Cerebellar cortex (tissue), 1 donor: ENCODE measurements at places on chromosomes 5 and 9.

DNA sequence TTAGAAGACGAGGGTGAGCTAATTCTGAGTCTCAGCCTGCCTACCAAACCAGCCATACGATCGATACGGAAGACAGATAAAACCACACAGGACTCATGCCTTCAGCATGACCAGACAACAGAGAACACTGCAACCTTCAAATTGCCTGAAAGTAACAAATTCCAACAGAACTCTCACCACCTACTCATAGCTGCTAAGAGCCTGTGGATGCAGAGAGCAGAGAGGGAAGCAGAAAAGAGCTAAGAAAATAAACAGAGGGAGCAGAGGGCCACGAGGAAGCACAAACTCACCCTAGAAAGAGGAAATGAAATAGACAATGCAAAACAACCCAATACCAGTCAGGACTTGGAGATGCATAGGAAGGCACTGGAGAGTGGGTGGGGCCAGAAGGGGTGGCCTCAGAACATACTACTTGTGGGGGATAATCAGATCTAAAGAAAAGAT is 86.7 kb upstream of the TAS2R1 start:
- DNase-seq, result no peak

DNA sequence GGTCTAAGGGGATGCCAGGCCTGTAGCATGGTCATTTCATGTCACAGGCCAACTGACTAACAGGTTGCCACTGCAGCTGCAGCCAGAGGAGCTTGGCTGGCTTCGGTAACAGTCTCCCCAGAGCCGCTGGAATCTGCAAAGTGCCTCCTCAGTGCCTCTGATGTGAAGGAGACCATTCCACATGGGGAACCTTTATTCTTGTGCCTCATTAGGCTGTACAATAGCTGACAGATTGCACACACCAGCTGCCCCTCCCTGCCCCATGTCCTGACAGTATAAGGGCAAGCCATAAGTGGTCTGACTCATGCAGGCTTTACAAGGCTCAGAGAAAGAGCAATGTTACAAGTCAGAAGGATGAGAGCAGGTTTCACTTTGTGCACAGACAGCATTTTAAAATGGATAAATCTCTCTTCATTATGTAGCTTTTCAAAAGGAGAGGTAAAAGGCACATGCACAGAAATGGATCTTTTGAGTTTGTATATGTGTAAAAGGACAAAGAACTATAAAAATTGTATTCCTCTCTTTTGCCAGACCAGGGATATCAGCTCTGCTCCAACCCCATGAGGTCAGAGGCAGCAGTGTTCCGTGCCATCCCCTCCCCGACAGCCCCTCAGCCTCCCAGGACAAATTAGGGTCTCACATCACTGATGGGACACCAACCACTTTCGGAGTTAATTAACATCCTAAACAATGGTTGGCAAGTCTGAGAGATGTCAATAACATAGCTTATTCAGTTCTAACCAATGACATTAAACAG is 467.8 kb downstream of the TMEM232 start:
- no peak for DNase-seq

DNA sequence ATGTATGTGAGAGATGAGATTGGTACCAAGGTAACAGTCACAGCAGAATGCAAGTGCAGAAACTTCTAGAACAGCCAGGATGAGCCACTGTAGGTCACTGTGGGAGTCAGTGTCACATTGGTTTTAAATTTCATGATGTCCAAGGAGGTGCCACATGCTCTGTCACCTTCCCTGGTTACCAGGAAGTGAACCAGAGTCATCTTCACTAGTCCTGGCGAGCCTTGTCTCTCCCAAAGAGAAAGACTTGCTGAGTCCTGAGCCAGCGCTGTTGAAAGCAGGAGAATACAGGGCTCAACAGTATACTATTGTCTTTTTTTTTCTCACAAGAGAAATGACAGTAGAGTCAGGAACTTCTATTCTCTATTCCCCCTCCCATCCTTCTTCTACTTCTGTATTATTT is 615.5 kb downstream of the RAB3C start:
- DNase-seq, result no peak

DNA sequence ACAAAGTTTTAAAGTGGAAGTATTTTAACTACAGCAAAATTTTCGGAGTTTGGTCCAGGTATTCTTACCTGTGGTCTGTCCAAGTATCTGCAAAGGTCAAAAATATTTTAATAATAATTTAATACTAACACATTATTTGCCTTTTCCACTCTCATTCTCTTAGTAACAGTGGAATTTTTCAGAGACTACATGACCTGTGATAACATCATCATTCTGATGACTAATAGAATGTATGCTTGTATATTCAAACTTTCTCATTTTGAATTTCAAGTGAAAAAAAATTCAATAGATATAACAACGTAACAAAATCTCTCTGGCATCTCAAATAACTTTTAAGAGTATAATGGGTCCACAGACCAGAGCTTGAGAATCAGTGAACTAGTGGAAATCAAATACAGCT is 78.3 kb downstream of the FBXL17 start:
- DNase-seq, result no peak

- DNase-seq, result no peak
Measured at GRCh38 chr9:78453450-78453849, 156.5 kb downstream of the PSAT1 start.
